ENCODE measurements at places on chromosomes 7 and 10. TPM values are rescaled to one million over a fixed set of nuclear protein-coding genes. Genes with fewer than 3 reads are reported as not detected.

The SOSTDC1 gene
- total RNA-seq = under 0.01 TPM

GRCh38 chr10:34491678-34492077, 323.4 kb downstream of the PARD3 start:
- DNase-seq = no peak

GRCh38 chr10:57008189-57008588, 647.1 kb upstream of the ZWINT start:
- no peak for DNase-seq

- DNase-seq = no peak
Observed at GRCh38 chr7:97014145-97014750, 8.9 kb downstream of the DLX6 start.

DNA sequence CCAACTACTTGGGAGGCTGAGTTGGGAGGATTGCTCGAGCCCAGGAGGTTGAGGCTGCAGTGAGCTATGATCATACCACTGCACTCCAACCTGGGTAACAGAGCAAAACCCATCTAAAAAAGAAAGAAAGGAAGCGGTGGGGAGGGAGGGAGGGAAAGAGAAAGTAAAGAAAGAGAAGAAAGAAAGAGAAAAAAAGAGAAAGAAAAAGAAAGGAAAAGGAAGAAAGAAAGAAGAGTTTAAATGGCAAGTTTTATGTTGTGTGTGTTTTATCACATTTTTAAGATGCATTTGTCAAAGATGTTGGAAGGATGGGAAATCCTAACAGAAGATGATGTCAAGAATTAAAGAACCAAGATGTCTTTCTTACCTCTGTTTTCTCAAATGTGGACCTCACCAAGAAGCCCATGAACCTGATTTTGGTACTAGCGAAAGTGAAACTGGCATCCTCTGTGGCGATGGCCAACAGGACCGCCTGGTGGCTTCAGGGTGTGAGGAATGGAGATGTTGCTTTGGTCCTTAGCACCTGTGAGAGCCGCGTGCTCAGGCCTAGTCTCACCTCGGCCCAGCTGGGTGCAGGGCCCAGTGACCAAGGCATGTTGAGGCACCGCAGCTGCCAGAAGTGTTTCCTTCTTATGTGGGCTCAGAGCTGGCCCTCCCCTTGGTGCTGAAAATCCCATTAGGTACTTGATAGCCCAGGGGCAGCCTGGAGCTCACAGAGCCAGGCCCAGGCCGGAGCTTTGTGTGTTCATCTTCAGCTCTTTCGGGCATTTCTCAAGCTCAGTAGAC, 9.8 kb downstream of the UCMA start:
- DNase-seq = no peak

- DNase-seq = no peak
Observed at GRCh38 chr7:96316949-96317348, 4.9 kb downstream of the SLC25A13 start.

Data from osteoblast (primary cell).